Fibroblast of skin of left quadriceps (primary cell): ENCODE measurements at places on chromosomes 2 and 18.

GRCh38 chr18:32920796-32921787 lies 148.3 kb upstream of the KLHL14 start:
- peak; percentile 84 for DNase-seq

- DNase-seq, result no peak
Observed at GRCh38 chr2:40178971-40179370, 272.9 kb downstream of the SLC8A1 start.

- no peak for DNase-seq
Observed at GRCh38 chr2:104976603-104977120, 61.2 kb upstream of the MRPS9 start.

GRCh38 chr2:211014376-211014775 lies 458.0 kb downstream of the CPS1 start:
- DNase-seq, result no peak

DNA sequence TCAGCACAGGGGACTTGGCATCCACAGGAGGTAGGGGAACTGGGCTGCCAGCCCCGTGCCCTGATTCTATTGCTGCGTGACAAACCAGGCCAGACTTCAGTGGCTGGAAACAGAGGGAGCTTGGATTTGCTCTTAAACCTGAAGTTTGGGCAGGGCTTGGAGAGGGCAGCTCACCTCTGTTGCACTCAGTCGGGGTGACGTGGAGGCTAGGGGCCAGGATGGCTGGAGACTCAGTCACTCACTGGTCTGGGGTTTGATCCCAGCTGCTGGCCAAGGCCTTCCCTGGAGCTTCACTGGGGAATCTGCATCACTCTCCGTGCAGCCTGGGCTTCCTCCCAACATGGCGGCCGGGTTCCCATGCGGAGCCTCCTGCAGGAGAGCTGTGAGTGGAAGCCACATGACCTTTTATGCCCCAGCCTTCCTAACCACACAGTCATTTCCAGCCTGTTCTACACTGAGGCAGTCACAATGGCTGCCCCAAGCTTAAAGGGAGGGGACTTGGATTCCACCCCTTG lies 175.2 kb upstream of the HDAC4 start:
- no peak for DNase-seq
